ENCODE measurements at places on chromosomes 5 and 9.

DNA sequence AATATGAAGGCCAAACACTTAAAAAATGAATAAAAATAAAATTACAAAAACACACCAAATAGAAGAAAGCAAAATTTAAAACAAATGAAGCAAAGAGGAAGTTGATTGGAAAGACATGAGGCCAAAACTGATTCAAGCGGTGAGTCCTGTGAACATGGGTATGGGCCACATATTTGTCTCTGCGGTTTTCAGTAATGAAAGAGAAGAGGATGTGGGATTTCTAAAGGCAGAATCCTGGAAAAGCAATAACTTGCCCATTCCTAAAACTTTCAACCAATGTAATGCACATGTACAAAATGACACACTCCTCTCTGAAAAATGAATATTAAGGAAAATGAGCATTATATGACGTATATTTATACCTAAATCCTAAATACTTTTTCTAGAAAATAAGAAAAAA lies 263.7 kb downstream of the SEMA5A start:
- no peak for DNase-seq

DNA sequence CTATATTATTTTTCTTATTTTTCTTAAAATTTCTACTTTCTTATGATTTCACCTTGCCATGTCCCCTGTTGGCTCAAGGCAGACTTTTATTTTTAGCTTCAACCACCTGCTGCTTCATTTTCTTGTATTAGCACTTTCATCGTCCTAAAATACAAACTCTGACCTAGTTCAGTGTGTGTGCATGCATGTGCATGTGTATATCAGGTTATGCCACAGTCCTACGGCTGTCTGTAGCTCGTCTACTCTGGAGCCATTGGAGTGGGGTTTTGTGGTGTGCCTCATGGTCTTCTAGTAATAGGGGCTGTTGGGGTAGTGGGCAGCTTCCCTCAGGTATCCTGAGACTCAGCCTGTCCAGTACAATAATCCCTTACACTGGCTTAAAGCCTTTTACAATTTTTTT lies 13.4 kb upstream of the SPINK1 start:
- DNase-seq, result no peak

DNA sequence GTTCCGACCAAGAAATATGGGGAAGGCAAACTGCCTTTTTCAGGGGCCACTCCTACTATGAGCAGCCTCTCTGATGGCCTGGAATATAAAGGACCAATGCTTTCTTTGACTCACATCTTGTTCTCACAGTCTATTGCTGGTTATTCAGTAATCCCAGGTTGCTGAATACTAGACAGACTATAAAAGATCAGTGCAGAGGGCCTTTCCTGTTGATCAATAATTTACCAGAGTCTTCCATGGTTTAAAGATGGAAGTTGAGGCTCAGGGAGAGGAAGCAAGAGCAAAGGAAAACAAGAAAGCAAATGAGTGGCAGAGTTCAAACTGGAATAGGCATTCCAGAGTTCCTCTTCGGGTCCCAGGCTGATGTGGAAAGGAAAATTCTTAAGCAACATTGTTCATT lies 62.9 kb downstream of the FBXO38 start:
- no peak for DNase-seq

- no peak for DNase-seq
Measured at GRCh38 chr5:104793755-104794080, 1231.1 kb upstream of the NUDT12 start.

DNA sequence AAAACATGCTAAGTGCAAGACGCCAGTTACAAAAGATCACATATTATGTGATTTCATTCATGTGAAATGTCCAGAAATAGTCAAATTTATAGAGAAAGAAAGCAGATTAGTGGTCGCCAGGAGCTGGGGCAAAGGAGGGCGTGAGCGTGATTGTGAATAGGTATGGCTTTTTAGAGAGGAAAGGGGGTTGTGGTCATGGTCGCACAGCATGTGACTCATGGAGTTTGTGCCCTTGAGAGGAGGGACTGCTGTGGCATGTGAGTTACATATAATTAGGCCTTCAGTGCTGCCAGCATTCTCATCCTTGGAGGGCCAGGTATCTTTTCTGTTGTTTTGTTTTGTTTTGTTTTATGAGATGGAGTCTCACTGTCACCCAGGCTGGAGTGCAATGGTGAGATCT lies 21.2 kb upstream of the MARCHF6 start:
- no peak for DNase-seq

- no peak for DNase-seq
Measured at GRCh38 chr5:140134277-140134935, 8.7 kb downstream of the IGIP start.

DNA sequence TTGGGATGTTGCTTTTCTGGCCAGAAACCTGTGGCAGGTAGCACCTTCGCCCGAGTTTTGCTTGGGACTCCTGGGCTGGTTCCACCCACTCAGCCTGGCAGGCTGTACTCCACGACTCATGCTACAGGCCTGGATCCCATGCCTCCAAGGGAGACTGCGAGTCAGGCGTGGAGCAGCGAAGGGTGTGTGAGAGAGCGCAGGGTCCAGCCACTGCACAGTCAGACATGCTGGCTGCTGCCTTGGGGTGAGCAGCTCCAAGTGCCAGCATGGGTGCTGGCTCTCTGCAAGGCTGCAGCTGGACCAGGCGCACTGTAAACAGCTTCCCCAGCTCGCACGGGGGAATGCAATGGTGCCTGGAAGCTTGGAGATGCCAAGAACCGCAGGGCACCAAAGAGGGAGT lies 249.6 kb upstream of the EDIL3 start:
- DNase-seq, result no peak

- no peak for DNase-seq
Measured at GRCh38 chr5:2534251-2534650, 217.2 kb downstream of the IRX2 start.

DNA sequence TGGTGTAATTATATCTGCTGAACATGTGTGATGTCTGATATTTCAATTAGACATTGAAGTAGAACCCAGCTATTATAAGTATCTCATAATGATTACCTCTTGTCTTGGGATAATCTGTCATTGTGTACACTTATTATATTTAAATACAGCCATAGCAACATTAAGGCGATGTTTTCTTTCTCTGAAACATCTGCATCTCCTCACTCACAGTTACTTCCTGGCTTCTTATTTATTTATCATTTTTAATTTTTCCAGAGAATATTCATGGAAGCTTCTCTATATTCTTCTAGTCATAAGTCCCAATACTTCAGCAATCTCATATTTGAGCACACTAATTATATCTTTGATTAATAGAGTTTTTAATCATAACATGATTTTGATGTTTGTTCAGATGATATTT lies 103.8 kb upstream of the FBN2 start:
- DNase-seq, result no peak

DNA sequence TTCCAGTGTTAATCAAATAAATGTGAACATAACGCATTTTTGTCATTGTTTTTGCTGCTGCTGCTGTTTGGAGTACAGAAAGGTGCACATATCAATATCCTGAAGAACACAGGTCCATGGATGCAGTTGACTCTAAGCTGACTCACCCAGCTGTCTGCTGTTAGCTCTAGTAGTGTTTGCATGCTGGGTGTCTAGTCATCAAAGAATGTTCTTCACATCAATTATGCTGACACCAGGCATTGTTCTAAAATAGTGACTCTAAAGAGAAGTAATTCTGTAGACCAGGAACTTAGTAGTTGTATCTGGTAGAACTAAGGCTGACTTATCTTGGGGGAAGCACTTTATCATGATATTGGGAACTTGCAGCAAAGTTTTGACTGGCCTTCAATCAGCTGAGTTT lies 55.7 kb upstream of the DPYSL3 start:
- no peak for DNase-seq

DNA sequence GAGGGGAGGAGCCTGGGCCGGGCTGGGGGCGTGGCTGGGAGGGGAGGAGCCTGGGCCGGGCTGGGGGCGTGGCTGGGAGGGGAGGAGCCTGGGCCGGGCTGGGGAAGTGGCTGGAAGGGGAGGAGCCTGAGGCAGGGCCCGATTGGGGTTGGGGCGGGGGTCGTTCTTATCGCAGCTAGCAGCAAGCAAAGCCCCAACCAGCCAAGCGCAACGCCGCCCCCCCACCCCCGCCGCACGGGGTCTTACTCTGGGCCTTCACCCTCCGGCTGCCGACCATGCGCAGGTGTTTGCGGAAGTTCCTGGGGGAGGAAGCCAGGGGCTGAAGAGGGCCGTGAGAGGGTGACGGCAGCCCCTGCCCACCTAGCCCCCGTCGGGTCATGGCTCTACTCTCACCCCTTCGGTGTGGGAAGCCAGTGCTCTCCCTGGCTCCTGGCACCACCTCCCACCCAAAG lies 5.0 kb downstream of the NSMF start:
- no peak for DNase-seq

DNA sequence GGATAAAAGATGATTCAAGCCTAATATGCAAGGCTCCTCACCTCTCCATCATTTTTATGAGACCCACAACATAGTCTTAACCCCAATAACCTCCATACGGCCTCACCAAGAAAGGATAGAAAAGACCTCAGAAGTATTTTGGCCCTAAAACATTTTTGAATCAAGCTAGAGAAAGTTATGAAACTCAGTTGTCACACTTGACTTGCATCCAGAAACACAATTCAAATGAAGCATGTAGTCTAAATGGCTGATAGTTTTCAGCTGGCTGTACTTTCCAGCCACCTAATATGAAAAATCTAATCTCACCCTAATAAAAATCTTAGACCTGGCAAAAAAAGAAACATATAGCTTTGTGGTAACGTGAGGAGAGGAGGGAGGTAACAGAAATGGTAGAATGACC lies 116.1 kb downstream of the ARL15 start:
- no peak for DNase-seq

DNA sequence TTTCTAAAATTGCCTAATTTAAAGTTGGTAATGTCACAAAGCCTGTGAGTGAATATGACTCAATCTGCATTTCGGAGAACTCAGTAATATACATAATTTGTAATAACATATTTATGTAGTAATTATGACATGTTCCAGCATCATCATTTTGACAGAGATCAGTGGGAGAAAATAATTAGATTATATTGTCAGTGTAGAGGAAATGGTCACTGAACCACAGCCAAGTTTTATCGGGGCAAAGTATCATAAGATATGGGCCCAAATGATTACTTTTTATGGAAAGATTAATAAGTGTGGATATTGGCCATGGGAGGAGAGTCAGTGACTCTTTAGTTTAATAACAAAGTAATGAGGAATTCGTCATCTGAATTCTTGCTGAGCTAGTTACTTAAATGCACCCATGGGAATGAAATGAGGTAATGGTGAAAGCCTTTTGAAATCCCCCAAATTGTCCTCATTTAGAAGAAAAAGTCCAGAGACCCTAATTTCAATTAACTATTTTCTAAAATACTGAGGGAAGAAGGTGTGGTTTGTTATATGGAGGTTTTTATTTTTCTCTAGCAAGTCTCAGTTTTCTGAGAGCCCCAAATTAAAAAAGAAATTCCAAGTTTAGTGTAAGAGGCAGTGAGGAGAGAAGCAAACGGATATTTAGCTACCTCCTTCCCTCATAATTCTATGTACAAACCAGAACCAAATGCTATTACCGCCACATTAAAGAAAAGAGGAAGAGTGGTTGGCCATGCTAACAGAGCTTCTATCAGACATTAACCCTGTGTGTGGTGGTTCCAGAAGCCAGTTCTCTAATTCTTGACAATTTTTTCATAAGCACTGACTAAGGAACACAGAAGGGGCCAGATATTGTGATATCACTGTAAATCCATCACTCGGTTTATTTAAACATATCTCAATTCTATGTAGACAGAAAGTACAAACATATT lies 37.7 kb upstream of the MRPS30 start:
- DNase-seq, result no peak

DNA sequence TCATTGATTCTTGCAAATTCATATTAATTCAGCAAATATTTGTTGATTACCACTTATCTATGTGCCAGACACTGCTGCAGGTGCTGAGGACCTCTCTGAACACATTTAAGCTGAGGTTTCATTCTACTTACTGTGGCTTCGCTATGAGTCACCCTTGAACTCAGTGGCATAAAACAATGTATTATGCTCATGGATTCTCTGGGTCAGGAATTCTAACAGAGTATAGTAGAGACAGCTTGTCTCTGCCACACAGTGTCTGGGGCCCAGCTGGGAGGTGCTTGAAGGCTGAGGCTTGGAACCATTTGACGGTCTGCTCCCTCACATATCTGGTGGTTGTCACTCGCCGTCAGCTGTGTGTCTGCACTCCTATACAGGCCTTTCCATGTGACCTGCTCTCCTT lies 124.3 kb upstream of the NR3C1 start:
- DNase-seq, result no peak

Data from NCI-H2081 treated with DMSO at 0.1 percent for 48 hours (cell line).